ENCODE measurements at places on chromosomes 7 and 10. TPM values are rescaled to one million over a fixed set of nuclear protein-coding genes. Genes with fewer than 3 reads are reported as not detected.

DNA sequence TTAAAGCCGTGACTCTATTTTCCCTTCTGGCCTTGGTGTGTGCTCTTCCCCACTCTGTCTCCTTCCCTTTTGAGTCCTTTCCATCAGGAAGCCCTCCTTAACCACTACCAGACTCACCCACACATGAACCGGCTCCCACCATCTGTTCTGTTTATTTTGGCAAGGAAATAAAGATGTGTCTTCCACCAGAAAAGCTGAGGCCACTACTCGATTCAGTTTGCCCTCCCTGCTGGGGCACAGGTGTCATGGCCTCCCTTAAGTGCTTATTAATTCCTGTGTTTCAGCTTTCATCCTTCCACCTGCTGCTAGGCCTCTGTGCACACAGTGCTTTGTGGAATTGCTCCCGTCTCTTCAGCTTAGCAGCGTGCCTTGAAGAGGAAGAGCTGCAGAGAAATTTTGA lies 16.7 kb downstream of the POR start:
- no peaks in the 10 kb centered on the region for H3K36me3 ChIP-seq

Gene NRP1
- total RNA-seq = 152 TPM

Gene ZNF488
- total RNA-seq = not detected

DNA sequence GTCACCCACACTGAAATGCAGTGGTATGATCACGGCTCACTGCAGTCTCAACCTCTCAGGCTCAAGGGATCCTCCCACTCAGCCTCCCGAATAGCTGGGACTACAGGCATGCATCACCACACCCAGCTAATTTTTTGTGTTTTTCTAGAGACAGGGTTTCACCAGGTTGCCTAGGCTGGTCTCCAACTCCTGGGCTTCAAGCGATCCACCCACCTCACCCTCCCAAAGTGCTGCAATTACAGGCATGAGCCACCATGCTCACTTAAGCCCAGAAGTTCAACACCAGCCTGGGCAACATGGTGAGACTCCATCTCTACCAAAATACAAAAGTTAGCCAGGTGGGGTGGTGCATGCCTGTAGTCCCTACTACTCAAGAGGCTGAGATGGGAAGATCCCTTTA lies 33.5 kb downstream of the GDI2 start:
- H3K4me3 ChIP-seq = no peak overlapping the region
- H3K27ac ChIP-seq = 0 out of 2 replicates have a peak overlapping the region, but pooled peaks have one; percentile 11
- DNase-seq = peak; percentile 31
- no peaks in the 10 kb centered on the region for H3K27me3 ChIP-seq

Gene PNLIPRP1
- total RNA-seq = not detected

DNA sequence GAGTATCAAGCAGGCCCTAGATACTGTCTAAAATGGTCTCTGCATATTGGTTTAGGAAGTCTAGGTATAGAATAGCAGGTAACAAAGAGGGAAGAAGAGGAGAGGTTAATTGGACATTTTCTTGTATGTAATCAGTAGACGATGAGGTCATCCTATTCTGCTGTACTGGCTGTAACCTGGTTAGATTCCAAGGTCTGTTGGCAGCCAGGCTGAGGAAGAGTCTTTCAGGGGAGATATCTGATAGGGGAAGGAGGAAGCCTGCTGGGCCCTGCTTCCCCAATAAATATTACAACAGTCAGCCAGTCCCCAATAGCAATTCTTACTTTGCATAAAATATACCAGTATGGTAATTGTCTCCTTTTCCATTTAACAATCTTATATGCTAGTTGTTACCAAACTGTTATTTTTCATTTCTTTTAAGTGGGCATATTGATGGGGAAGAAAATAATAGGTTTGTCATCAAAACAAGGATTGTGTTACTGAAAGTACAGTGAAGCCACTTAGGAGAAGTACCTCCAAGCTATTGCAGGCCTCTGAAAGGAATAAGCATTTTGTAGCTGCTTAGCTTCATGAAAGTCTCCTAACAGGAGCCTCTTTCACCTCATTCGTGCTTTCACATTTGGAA lies 186.4 kb downstream of the LRRC4 start:
- peak; percentile 73 for DNase-seq
- no peak overlapping the region for H3K27ac ChIP-seq
- peaks cover 20% of the 10 kb centered on the region for H3K36me3 ChIP-seq
- H3K4me1 ChIP-seq = peaks cover 8% of the 10 kb centered on the region
- H3K27me3 ChIP-seq = no peaks in the 10 kb centered on the region

Data from GM23248 (cell line).